Panc1 (cell line): ENCODE measurements at places on chromosomes 5 and 9. TPM values are rescaled to one million over a fixed set of nuclear protein-coding genes. Genes with fewer than 3 reads are reported as not detected.
A peak's percentile ranks its signal among the peaks of the same experiment; 100 is the strongest.

GRCh38 chr5:173680660-173681242 is 64.3 kb upstream of the BOD1 start:
- no peak for DNase-seq
- no peak overlapping the region for H3K27ac ChIP-seq
- H3K4me3 ChIP-seq: no peak overlapping the region
- H3K4me1 ChIP-seq: no peaks in the 10 kb centered on the region
- H3K36me3 ChIP-seq: no peaks in the 10 kb centered on the region

- peak; percentile 72 for DNase-seq
- no peaks in the 10 kb centered on the region for H3K4me1 ChIP-seq
- peaks cover 41% of the 10 kb centered on the region for H3K27me3 ChIP-seq
These were observed 33.3 kb downstream of the KCTD16 start for GRCh38 chr5:144203750-144204596.

DNA sequence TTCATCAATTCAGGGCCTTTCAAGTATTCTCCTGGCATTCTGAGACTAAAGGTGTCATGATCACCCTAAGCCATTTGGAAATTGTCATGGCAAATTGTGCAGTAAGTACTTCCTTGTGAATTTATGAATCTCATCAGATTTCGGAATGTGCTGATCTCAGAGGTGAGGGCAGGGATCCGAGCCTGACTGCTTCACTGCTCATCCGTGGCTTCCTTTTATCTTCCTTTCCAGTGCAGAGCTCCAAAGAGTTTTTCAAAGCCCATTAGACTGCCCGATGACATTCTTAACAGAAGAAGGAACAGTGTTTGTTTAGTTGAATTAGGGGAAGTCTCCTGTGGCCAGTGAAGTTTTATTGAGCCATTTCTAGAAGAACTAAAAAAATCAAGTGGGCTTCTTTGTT is 182.8 kb upstream of the GDNF start:
- H3K4me1 ChIP-seq: no peaks in the 10 kb centered on the region
- H3K4me3 ChIP-seq: no peak overlapping the region
- no peaks in the 10 kb centered on the region for H3K36me3 ChIP-seq

DNA sequence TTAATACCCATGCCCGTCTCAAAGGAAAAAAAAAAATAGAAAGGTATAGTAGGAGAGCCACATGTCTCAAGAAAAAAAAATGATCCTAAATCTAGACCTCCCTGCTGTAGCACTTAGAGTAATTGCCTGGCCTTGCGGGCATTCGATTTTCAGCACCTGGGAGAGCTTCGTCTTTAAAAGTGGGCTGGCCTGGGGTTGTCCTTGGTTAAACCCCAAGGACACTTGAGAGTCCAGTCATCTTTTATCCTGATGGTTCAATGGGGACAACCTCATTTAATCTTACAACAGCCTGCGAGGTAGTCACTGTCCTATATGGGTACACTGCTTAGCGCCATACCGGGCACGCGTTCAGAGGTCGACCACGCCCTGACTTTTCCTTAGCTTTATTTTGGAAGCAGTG is 60.1 kb downstream of the MAT2B start:
- peaks cover 8% of the 10 kb centered on the region for H3K4me1 ChIP-seq
- H3K27ac ChIP-seq: no peak overlapping the region

- no peaks in the 10 kb centered on the region for H3K27me3 ChIP-seq
- H3K4me3 ChIP-seq: no peak overlapping the region
- DNase-seq: no peak
- H3K36me3 ChIP-seq: no peaks in the 10 kb centered on the region
These were observed 377.1 kb downstream of the EFNA5 start for GRCh38 chr5:107293541-107294210.

DNA sequence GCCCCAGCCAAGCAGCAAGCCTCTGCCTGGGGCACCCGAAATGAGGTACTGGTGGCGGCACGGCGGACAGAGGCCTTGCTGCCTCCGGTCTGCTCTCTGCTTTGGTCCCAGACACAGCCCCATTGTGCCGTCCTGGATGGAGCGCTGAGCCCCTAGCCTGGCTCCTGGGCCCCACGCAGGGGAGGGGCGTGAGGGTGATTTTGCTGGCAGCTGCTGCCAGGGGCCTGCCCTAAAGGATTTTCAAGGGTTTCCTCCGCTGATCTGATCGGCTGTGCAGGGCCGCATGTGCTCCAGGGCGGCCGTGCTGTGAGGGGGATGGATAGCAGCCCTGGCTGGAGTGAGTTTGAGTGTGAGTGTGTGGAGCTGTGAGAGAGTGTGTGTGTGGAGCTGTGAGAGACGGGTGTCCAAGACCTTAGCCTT is 1.3 kb downstream of the GPSM1 start:
- peak overlapping the region; percentile 44 for H3K4me3 ChIP-seq
- no peaks in the 10 kb centered on the region; the same call in 1 of the 2 replicates for H3K36me3 ChIP-seq
- no peak for DNase-seq

DNA sequence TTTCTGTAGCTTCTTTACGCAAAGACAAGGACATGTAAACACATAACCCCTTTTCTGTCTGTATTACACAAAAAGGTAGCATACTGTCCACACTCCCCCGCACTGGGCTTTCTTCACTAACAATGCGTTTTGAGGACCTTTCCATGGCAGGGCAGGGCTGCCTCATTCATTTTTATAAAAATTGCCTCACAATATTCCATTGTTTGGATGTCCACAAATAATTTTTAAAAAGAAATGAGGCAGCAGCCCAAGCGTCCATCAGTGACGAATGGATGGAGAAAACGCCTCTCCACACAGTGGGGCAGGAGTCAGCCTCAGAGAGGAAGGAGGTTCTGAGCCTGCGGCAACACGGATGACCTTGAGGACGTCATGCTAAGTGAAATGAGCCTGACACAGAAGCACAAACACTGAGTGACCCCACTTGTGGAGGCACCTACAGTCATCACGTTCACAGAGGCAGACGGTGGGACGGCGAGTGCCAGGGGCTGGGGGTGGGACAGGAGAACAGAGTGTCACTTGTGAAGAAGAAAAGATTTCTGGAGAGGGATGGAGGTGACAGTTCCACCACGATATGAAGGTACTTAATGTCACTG is 67.8 kb downstream of the RASGEF1C start:
- no peak overlapping the region for H3K27ac ChIP-seq
- DNase-seq: no peak
- no peaks in the 10 kb centered on the region for H3K4me1 ChIP-seq
- H3K36me3 ChIP-seq: no peaks in the 10 kb centered on the region
- H3K27me3 ChIP-seq: no peaks in the 10 kb centered on the region; the same call in 1 of the 2 replicates

- H3K36me3 ChIP-seq: no peaks in the 10 kb centered on the region
- no peak for DNase-seq
- H3K4me1 ChIP-seq: peaks cover 19% of the 10 kb centered on the region
- H3K4me3 ChIP-seq: no peak overlapping the region
These were observed 5.7 kb downstream of the WHRN start for GRCh38 chr9:114499528-114499927.

Gene FST
- 0.51 TPM for total RNA-seq

Gene ZFP2
- total RNA-seq: 1.2 TPM

Gene OLFML2A
- 44.5 TPM for total RNA-seq

Gene GRIN1
- 4.9 TPM for total RNA-seq

Gene PCDHB9
- total RNA-seq: 1.8 TPM
